ENCODE measurements at places on chromosomes 16 and 17.

GRCh38 chr16:15457958-15458357 is 23.6 kb downstream of the BMERB1 start:
- DNase-seq = no peak

GRCh38 chr17:39016193-39017153 is 49.3 kb upstream of the FBXO47 start:
- DNase-seq = no peak

DNA sequence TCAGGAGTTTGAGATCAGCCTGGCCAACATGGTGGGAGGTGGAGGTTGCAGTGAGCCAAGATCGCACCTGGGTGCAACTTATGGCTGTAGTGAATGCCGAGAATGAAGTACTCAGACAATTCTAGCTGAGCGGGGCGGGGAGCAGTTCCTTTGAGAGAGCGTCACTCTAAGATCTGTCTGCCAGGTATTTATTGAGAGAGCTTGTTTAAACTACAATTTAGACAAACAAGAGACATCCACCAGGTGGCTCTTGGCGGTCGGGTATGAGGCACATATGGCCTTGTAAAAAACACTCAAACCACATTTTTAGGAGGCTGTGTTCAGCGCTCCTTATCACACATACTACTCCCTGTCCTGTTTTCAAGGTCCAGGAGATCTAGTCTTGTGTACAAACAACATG is 40.6 kb upstream of the CDH1 start:
- DNase-seq = no peak

GRCh38 chr17:64515419-64515818 is 8.6 kb downstream of the CEP95 start:
- DNase-seq = no peak

DNA sequence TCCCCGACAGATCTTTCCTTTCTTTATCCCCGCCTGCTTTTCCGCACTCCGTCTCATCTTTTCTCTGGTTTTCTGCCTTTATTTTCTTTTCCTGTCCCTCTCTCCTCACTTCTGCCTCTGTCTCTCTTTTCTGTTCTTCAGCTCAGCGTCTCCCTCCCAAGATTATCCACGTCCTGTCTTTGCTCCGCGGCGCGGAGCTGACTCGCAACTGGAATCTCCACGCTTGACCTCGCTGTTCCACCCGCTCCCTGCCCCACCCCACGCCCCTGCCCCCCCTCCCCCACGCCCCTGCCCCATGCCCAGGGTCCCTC is 4.9 kb upstream of the LHX1 start:
- DNase-seq = no peak

DNA sequence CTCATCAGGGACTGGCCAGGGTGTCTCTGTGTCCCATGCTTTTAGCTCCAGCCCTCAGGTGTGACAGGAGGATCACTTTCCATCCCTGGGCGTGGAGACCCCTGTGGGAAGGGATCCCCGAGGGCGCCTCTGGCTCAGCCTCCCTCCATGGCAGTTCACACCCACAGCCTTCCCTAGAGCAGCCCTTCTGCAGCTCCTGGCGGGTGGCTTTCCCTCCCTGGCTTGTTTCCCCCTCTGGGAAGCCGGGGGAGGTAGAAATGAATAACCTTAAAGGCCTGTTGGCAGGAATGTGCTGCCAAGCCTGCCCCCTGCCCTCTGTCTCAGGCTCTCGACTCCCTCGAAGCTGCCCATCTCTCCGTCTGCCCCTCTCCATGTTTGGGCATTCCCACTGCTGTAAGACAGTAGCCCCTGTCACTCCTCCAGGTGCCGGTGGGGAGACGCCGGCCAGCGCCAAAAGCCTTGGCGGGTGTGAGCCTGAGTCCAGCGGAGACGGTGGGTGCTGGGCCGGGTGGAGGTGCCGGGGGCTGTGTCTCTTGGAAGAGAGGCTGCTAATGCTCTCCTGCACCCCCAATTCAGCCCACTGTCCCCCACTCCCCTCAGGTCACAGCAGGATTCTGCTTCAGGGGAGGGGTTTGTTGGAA is 2.1 kb upstream of the ATP2A1 start:
- no peak for DNase-seq

DNA sequence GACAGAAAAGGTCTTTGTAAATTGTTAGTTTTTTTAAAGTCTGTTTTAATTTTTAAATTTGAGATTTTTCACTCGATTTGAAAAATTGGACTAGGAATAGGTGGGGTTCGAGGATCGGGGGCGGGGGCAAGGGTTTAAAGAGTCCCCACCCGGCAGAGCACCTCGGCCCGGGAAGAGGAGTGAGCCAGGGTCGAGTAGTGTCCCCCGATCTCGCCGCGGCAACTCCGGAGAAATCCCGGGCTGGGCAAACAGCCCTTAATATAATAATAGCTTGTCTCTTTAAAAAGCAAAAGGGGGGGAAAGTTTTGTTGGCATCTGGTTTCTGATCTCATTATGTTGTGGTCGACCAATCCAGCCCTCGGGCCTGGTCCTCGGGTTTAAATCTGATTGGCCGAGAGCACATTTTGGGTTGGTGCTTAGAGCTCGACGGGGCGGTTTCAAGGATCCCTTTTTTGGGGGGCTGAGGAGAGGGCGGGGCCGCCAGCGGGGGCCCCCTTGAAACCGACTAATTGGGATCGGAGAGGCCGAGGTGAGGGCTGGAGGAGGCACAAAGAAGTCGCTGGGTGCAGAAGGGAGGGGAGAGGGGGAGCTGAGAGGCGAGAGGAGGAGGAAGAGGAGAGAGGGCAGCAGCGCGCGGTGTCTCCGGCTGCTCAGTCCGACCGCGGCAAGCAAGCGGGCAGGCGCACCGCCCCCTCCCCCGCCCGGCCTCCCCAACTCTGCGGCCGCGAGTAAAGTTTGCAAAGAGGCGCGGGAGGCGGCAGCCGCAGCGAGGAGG is at the start of gene FZD2:
FZD2 (plus strand) TSS at position 653 of the 775 bp plus-strand sequence. CDS start 205 bp downstream, outside the sequence.
- peak; percentile 61 for DNase-seq

Measured in endothelial cell (in vitro differentiated cells).